T-helper 2 cell (primary cell): ENCODE measurements at places on chromosomes 16 and 17.
A peak's percentile ranks its signal among the peaks of the same experiment; 100 is the strongest.

- no peak for DNase-seq
Measured at GRCh38 chr16:76121636-76122035, 155.6 kb upstream of the CNTNAP4 start.

- no peak for DNase-seq
Measured at GRCh38 chr17:11309850-11310249, 68.8 kb downstream of the SHISA6 start.

- no peak for DNase-seq
Measured at GRCh38 chr16:85082173-85083050, 29.9 kb downstream of the CIBAR2 start.

GRCh38 chr17:1227917-1228780 lies 42.1 kb upstream of the BHLHA9 start:
- DNase-seq = peak; percentile 54

GRCh38 chr17:859061-859823 lies 77.1 kb downstream of the MRM3 start:
- DNase-seq = no peak

GRCh38 chr16:85171004-85171758 lies 58.9 kb upstream of the CIBAR2 start:
- no peak for DNase-seq

- no peak for DNase-seq
Measured at GRCh38 chr16:27543801-27544200, 5.9 kb downstream of the GTF3C1 start.
